ENCODE measurements at places on chromosomes 5 and 9.

DNA sequence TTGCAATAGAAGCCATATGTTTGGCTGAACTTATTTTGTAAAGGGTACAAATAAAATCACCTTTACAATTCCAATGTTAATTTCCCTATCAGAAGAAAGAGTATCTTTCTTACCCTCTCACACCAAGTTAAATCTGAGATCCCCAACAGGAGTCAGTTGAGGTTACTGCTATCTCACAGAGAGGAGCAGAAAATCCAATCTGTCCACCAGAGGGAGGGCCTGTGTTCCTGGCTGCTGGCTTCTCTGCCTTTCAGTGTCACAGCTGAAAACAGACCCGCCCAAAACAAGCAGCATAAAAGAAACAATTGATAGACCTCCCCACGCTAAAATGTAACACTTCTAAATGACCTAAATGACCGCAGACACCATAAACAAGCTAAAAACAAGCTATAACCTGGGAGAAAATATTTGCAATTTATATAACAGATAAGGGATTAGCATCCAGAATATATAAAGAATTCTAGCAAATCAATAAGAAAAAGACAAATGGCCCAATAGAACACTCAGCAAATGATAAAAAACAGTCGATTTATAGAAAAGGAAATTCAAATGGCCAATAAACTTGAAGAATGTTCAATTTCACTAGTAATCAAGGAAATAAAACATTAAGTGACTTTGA, 24.5 kb upstream of the MVB12B start:
- peak; percentile 66 for DNase-seq

GRCh38 chr5:91219803-91220371, 163.2 kb downstream of the ARRDC3 start:
- DNase-seq: peak; percentile 24

GRCh38 chr5:129906177-129906887, 2.1 kb downstream of the CHSY3 start:
- no peak for DNase-seq

- no peak for DNase-seq
These were observed 258.9 kb upstream of the IRX2 start for GRCh38 chr5:3010301-3010952.

- DNase-seq: no peak
These were observed 64.9 kb downstream of the SEMA4D start for GRCh38 chr9:89432986-89433530.

- no peak for DNase-seq
These were observed 56.7 kb downstream of the GADD45G start for GRCh38 chr9:89661391-89661949.

Measured in HT-29 (cell line).